ENCODE measurements at places on chromosomes 7 and 10. TPM values are rescaled to one million over a fixed set of nuclear protein-coding genes. Genes with fewer than 3 reads are reported as not detected.

GRCh38 chr10:89563861-89564478 is 28.6 kb upstream of the SLC16A12 start:
- H3K4me1 ChIP-seq = no peaks in the 10 kb centered on the region
- no peaks in the 10 kb centered on the region for H3K36me3 ChIP-seq
- no peaks in the 10 kb centered on the region for H3K27me3 ChIP-seq
- DNase-seq = no peak
- no peak overlapping the region for H3K4me3 ChIP-seq
- no peak overlapping the region for H3K27ac ChIP-seq

DNA sequence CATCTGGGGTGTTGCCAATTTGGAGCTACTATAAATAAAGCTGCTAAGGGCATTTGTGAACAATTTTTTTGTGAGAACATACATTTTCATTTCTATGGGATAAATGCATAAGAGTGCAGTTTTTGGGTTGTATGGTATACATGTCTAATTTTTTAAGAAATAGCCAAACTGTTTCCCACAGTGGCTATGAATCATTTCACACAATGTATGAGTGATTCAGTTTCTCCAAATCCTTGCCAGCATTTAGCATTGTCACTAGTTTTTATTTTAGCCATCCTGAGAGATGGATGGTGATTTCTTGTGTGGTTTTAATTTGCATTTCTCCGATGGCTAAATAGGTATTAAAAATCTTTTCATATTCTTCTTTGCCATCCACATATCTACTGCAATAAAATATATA is 105.3 kb downstream of the AMPH start:
- no peak overlapping the region for H3K4me3 ChIP-seq
- no peak for DNase-seq
- H3K4me1 ChIP-seq = no peaks in the 10 kb centered on the region
- H3K27ac ChIP-seq = no peak overlapping the region
- no peaks in the 10 kb centered on the region for H3K36me3 ChIP-seq

- H3K4me1 ChIP-seq = no peaks in the 10 kb centered on the region
- H3K27ac ChIP-seq = no peak overlapping the region
- no peaks in the 10 kb centered on the region for H3K36me3 ChIP-seq
- no peak for DNase-seq
Measured at GRCh38 chr10:70493660-70494234, 15.2 kb downstream of the PALD1 start.

RASA4 gene
- 132 TPM for total RNA-seq

DNA sequence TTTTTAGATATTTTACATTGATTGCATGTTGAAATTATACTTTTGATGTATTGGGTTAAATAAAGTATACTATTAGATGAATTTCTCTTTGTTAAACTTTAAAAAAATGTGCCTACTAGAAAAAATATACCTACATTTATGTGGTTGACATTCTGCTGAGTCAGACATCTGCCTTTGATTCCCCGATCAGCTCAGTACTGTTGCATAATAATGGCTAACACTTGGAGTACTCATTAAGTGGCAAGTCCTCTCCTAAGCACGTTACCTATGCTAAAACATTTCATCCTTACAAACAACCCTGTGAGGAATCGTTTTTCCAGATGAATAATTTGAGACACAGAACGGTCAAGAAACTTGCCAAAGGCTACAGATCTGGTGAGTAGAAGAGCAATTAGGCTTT is 14.0 kb upstream of the SEM1 start:
- no peak overlapping the region for H3K27ac ChIP-seq
- no peak overlapping the region for H3K4me3 ChIP-seq
- no peaks in the 10 kb centered on the region for H3K27me3 ChIP-seq
- DNase-seq = no peak
- no peaks in the 10 kb centered on the region for H3K36me3 ChIP-seq

GRCh38 chr10:129659508-129660268 is 192.6 kb downstream of the MGMT start:
- DNase-seq = no peak
- H3K27me3 ChIP-seq = no peaks in the 10 kb centered on the region
- H3K36me3 ChIP-seq = no peaks in the 10 kb centered on the region

DNA sequence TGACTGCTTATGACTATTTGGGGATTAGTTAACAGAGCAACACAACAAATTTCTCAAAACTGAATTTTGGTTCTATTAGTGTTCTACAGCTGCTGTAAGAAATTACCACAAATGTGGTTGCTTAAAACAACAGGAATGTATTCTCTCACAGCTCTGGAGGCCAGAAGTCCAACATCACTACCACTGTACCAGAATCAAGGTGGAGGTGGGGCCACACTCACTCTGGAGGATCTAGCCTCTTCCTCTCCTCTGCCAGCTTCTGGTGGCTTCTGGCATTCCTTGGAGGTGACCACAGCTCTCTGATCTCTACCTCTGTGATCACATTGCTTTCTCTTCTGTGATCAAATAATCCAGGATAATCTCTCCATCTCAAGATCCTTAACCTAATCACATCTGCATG is 194.7 kb upstream of the BMPER start:
- no peak overlapping the region for H3K27ac ChIP-seq
- H3K4me1 ChIP-seq = peaks cover 12% of the 10 kb centered on the region
- DNase-seq = no peak
- no peaks in the 10 kb centered on the region for H3K36me3 ChIP-seq

DNA sequence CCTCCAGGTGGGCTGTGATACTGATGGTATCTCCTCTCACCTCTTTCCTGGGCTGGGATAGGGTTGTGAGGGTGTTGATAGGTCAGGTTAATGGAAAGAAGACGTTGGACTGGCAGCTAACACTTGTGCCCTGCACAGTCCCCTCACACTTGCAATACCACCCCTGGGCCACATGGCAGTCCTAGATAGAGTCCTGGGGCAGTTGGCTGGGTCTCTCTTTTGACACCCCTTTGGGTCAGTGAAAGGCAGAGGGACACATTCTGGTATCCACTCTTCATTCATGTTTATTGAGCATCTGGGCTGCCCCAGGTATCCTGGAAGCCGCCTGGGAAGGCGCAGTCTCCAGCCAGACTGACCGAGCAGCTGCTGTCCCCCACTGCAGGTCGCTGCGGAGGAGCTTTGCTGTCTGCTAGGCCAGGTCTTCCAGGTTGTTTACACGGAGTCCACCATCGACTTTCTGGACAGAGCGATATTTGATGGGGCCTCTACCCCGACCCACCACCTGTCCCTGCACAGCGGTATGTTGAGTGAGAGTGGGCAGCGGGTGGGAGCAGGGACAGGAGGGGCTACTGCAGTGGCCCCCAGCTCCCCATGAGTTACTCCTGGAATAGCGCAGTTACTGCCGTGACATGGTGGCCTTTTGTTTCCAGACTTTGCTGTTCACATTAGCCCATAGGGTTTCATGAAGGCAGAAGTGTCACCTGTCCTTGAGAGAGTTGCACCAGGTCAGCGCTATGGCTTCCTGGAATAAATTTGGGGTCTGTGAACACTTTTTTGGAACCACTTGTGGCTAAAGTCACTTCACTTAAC is 19.1 kb downstream of the NACAD start:
- DNase-seq = no peak
- no peaks in the 10 kb centered on the region for H3K27me3 ChIP-seq
- H3K27ac ChIP-seq = no peak overlapping the region
- H3K4me1 ChIP-seq = no peaks in the 10 kb centered on the region
- no peak overlapping the region for H3K4me3 ChIP-seq

MAGI2 gene
- 0.90 TPM for total RNA-seq

- no peak overlapping the region for H3K4me3 ChIP-seq
- peaks cover 87% of the 10 kb centered on the region for H3K4me1 ChIP-seq
- H3K27me3 ChIP-seq = no peaks in the 10 kb centered on the region
- H3K27ac ChIP-seq = peak overlapping the region; percentile 86
- H3K36me3 ChIP-seq = no peaks in the 10 kb centered on the region
Measured at GRCh38 chr10:29473087-29473356, 161.7 kb downstream of the SVIL start.

GRCh38 chr10:36717118-36717517 is 408.3 kb upstream of the ANKRD30A start:
- no peak overlapping the region for H3K27ac ChIP-seq
- H3K4me3 ChIP-seq = no peak overlapping the region
- no peaks in the 10 kb centered on the region for H3K36me3 ChIP-seq
- DNase-seq = no peak
- H3K27me3 ChIP-seq = no peaks in the 10 kb centered on the region

DNA sequence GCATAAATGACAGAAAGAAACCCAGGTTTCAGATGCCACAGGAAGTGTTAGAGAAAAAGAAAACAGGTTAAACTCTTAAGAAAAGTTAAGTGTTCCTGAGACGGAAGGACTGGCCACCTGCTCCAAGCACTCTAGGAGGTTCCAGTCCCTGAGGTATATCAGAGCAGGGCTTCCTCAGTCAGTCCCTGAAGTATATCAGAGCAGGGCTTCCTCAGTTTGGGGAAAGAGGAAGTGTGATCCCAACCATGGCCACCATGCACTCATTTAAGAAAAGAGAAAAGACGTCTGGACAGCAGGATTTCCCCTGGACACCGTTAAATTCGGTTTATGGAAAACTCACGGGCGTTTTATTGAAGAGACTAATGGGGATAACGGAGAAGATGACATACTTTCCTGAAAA is 133.4 kb upstream of the PFKP start:
- no peak overlapping the region for H3K4me3 ChIP-seq
- H3K27ac ChIP-seq = no peak overlapping the region
- H3K4me1 ChIP-seq = no peaks in the 10 kb centered on the region
- no peak for DNase-seq

GRCh38 chr10:124732931-124733570 is 11.1 kb downstream of the FAM53B start:
- peak overlapping the region; percentile 92 for H3K27ac ChIP-seq
- peak; percentile 88 for DNase-seq
- peak overlapping the region; percentile 36 for H3K4me3 ChIP-seq
- peaks cover 100% of the 10 kb centered on the region for H3K4me1 ChIP-seq

DNA sequence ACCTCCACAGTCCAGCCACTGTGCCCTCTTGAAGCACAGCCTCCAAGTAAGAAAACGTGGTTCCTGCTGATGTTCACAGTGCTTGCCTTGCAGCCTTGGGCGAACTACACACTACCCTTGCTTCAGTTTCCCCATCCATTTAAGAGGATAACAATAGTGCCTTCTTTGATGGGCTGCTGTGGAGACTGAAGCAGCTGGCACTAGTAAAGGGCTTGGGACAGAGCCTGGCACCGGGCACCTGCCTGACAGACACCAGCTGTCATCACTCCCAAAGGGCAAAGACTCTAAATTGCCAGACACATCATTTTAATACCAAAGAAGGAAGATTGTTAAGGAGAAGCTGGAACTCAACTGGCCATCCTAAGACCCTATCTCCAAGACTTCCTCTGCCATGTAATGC is 3.1 kb upstream of the C10orf90 start:
- no peaks in the 10 kb centered on the region for H3K27me3 ChIP-seq
- no peaks in the 10 kb centered on the region for H3K36me3 ChIP-seq
- no peaks in the 10 kb centered on the region for H3K4me1 ChIP-seq
- no peak overlapping the region for H3K27ac ChIP-seq
- no peak for DNase-seq
- no peak overlapping the region for H3K4me3 ChIP-seq

- no peak overlapping the region for H3K27ac ChIP-seq
- no peak for DNase-seq
- H3K36me3 ChIP-seq = no peaks in the 10 kb centered on the region
- H3K4me3 ChIP-seq = no peak overlapping the region
Measured at GRCh38 chr7:72309476-72309875, 102.7 kb downstream of the CALN1 start.

DNA sequence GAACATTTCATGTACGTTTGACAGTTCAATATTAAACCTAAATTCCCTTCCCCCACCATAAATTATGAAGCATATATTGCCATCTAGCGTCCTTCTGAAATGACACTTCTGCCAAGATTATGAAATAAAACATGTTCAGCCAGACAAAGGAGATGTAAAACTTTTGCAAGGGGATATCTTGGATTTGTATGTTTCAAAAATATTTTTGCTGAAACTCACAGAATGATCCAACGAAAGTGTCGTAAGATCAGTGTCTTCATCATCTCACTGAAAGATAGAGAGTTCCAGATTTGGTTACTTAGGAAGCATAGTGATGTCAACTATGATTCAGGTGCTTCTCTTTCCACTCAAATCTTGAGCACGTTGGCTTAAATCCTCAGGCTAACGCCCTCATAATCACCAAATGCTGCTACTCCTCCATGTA is 904.3 kb downstream of the XPNPEP1 start:
- no peaks in the 10 kb centered on the region for H3K4me1 ChIP-seq
- no peaks in the 10 kb centered on the region for H3K36me3 ChIP-seq
- H3K4me3 ChIP-seq = no peak overlapping the region

HOXA9 gene
- total RNA-seq = 19.1 TPM

GFRA1 gene
- total RNA-seq = 21.2 TPM

DNA sequence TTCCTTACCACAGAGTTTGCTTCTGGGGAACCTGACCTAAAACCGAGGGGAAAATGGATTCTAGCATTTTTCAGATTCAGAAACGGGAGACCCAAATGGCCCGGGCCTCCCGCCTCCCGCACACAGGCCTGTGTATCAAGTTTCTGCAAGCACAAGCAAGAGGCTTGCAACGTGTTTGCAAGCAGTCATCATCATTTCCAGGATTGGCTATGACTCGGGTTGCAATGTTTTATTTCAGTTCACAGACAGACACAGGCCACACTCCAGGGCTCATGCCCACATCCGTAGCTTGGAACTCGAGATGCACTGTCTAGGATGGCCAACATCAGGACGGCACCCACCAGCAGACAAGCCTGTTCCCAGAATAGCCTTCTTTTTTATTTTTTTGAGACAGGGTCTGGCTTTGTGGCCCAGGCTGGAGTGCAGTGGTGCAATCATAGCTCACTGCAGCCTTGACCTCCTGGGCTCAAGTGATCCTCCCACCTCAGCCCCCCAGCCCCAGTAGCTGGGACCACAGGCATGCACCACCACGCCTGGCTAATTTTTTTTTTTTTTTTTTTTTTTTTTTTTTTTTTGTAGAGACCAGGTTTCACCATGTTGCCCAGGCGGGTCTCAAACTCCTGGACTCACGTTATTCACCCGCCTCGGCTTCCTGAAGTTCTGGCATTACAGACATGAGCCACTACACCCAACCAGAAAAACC is 68.1 kb upstream of the FOXK1 start:
- H3K27me3 ChIP-seq = no peaks in the 10 kb centered on the region
- peak overlapping the region; percentile 71 for H3K27ac ChIP-seq
- DNase-seq = peak; percentile 27
- peak overlapping the region; percentile 57 for H3K4me3 ChIP-seq
- H3K36me3 ChIP-seq = no peaks in the 10 kb centered on the region

GRCh38 chr10:23095966-23096801 is 805 bp downstream of the MSRB2 start:
- H3K36me3 ChIP-seq = no peaks in the 10 kb centered on the region
- peak overlapping the region; percentile 79 for H3K4me3 ChIP-seq
- DNase-seq = peak; percentile 30
- H3K27ac ChIP-seq = peak overlapping the region; percentile 95
- peaks cover 29% of the 10 kb centered on the region for H3K4me1 ChIP-seq

GRCh38 chr7:22219739-22220493 is 137.0 kb downstream of the RAPGEF5 start:
- no peaks in the 10 kb centered on the region for H3K4me1 ChIP-seq
- H3K27me3 ChIP-seq = no peaks in the 10 kb centered on the region
- no peak for DNase-seq
- H3K27ac ChIP-seq = peak overlapping the region; percentile 64

DNA sequence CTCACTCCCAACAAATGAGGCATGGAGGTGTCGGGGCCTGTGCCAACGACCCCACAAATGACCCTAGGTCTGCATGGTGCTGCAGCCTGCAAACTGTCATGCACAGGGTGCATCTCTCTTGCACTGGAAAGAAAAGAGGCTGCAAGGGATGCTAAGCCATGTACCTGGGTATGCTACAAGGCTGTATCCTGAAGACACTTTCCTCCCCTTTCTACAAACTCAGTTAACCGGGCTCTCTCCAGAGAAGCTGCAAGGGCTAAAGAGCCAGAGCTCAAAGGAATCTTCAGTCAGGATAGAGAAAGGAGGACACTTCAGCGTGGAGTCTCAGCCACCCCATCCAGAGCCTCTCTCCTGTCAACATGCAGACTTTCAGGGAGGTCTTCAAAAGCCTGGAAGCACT is 449.0 kb downstream of the GRID1 start:
- no peak overlapping the region for H3K4me3 ChIP-seq
- H3K4me1 ChIP-seq = peaks cover 5% of the 10 kb centered on the region
- H3K27me3 ChIP-seq = no peaks in the 10 kb centered on the region
- H3K27ac ChIP-seq = no peak overlapping the region

All from gastrocnemius medialis (tissue), 4 donors.